ENCODE measurements at places on chromosomes 2 and 18. TPM values are rescaled to one million over a fixed set of nuclear protein-coding genes. Genes with fewer than 3 reads are reported as not detected.

SLC11A1 gene
- 0.09 TPM for total RNA-seq

RIT2 gene
- total RNA-seq, result not detected

MCFD2 gene
- 101 TPM for total RNA-seq

SCLY gene
- total RNA-seq, result 72.4 TPM

CD8B2 gene
- total RNA-seq, result not detected

HADHB gene
- 106 TPM for total RNA-seq

ACTG2 gene
- total RNA-seq, result 0.59 TPM
